ENCODE measurements at places on chromosomes 13 and 19.

DNA sequence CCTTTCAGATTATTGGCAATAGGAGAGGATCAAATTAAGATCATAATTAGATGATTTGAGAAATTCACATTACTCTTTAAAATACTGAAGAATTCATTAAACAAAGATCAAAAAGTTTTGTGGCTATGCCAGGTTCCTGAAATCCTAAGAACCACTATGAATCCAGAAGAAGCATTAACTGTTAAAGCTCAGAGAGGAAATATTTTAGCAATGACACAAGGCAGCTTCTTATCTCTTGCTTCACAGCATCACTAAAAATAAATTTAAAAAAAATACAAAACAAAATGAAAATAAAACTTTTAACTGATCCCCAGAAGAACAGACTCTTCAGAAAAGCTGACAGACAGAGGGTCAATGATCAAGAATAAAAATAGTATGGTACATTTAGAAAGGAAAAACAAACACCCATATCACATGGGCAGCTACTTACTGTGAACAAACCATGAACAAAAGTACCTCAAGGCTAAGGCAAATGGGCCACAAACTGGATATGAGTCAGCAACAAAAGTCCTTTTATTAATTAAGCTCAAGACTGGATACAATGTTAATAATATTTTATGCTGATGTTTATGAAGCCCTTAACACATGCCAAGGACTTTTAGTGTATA, 19.6 kb downstream of the RNF6 start:
- no peak for DNase-seq

GRCh38 chr13:105442949-105443699, 1092.3 kb downstream of the EFNB2 start:
- no peak for DNase-seq

- DNase-seq, result no peak
Observed at GRCh38 chr13:113763961-113764792, 5.2 kb downstream of the TMEM255B start.

DNA sequence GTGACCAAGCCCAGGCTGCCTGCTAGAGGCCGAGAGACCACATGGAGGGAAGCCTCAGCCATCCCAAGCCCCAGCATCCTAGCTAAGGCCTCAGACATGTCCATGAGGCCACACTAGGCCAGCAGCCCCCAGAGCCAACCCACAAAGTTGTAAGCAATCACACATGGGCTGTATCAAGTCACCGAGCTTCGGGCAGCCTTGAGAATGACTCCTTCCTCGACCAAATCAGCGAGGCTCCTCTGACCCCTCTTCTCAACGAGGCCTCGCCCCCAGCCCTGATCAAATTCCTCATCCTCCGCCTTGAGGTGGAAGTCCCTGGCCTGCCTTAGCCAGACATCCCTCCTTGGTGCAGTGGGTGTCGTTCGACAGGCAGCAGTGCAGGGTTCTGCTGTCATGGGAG, 1.9 kb upstream of the SPACA7 start:
- DNase-seq, result no peak

DNA sequence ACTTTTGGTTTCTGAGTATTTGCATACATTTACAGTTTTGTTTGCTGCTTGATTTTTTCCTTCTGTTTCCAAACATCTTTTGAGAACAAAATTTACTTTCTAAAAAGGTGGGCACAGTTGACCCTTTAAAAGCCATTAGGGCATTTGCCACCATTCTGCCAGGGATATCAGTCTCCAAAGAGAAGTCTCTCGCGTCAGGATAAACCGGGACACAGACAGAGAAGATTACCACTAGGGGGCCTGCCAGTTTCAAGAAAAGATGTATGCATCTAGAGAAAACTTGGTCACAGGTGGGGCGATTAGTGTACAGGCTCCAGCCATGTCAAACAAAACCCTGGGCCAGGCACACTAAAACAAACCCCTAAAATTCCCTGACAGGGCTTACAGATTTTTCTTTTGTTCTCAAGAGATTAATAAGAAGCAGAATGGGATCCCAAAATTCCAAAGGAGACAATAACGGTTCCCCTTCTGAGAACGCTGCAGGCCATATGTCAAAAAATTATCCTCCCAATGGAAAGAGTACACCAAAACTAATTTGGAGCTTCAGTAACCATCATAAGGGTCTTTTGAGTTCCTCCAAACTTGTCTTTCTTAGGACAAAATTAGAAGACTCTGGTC, 10.7 kb upstream of the PABPC3 start:
- no peak for DNase-seq

- no peak for DNase-seq
Observed at GRCh38 chr19:49470615-49470978, 3.4 kb upstream of the FLT3LG start.

GRCh38 chr13:77001963-77002587, 10.2 kb downstream of the CLN5 start:
- DNase-seq, result no peak

- DNase-seq, result no peak
Observed at GRCh38 chr13:21005193-21005592, 56.2 kb downstream of the LATS2 start.

DNA sequence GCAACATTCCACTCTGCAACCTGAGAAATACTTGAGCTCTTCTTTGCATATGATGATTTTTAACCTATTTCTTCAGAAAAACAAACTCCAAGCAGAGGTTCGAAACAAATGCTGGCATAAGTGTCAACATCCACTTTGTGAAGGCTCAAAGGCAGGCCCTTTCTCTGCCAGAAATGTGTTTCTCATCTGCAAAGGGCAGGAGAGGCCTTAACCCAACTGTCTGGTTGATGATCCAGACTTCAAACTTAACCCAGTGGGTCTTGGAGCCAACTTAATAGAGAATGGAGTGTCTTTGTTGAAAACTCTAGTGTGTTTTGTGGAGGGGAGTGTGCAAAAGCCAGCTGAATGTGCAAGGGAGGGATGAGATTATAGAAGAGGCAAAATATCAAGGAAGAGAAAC, 28.3 kb upstream of the ZNF507 start:
- DNase-seq, result no peak

- DNase-seq, result no peak
Observed at GRCh38 chr19:47757617-47758442, 12.5 kb downstream of the NOP53 start.

DNA sequence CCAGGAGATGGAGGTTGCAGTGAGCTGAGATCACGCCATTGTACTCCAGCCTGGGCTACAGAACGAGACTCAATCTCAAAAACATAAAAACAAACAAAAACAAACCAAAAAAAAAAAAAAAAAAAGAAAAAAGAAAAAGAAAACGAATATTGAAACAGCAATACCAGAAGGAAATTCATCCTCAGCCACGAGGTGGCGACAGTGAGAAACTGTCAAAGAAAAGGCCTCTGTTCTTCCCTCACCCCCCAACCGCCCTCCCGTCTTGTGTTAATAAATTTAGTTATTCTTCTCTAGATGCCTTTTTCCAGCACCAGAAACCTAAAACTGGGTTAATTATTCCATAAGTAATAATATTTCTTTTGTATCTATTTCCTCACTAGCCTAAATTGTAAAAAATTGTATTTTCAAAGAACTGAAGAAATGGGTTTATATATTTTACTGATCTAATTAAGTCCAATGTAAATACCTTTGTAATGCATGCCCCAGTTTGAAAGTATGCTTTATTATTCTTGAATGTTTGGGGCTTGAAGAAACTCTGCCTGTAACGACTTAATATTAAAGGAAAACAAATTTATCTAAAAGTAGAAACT, 38.6 kb downstream of the LIG4 start:
- peak; percentile 19 for DNase-seq

DNA sequence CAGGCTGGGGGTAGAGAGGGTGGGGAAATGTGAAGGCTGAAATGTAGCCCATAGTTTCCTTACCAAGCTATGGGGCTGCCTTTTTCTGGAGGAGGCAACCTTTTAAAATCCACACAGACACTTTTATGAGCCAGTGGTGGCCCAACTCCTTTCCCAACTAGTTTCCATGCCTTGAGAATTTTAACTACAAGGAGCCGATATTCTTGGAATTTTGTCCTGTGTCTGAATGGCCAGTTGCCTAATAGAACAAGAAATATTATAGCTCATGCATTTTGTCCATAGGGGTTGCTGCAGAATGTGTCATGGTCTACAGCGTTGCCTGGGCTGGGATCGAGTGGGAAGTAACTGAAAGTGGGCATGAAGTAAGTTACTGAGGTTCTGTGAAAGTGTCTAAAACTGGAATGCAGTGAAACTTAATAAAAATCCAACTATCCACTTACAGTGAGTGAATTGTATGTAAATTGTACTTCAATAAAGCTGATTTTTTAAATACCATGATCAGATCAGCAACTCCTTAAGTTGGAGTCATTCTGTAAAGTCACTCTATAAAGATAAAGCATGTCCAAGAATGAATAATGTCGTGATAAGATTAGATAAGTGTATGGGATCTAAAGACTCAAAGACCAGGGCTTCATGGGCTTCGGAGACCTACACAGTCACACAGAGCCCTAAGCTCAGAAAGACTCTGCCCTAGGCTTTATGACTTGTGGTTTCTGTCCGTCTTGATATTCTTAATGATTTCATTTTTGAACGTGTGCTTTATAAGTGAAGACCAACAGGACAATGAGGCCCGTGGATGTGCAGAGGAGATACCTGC, 122.6 kb upstream of the FNDC3A start:
- DNase-seq, result no peak

GRCh38 chr19:54572696-54573311, 786 bp upstream of the LILRA2 start:
- no peak for DNase-seq

DNA sequence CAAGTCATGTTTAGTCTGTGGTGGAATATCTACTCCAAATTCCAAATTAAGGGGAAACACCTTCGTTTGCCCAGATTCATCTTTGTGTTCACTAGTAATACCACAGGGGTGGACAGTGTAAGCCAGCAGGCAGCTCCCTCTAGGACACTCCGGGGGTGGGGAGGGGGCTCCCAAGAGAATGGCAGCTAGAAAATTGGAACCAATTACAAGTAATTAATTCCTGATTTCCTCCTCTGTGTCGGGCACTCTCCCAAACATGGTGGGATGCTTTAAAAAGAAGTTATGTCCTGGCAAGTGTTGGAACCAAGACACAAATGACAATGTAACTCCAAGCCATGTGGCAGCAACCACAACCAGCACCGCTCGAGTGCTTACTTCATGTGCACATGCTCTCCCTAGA, 5.9 kb downstream of the COL4A1 start:
- no peak for DNase-seq

GRCh38 chr13:66745307-66745706, 484.8 kb downstream of the PCDH9 start:
- no peak for DNase-seq

GRCh38 chr19:46618670-46619231, 6.1 kb downstream of the PTGIR start:
- DNase-seq, result no peak

DNA sequence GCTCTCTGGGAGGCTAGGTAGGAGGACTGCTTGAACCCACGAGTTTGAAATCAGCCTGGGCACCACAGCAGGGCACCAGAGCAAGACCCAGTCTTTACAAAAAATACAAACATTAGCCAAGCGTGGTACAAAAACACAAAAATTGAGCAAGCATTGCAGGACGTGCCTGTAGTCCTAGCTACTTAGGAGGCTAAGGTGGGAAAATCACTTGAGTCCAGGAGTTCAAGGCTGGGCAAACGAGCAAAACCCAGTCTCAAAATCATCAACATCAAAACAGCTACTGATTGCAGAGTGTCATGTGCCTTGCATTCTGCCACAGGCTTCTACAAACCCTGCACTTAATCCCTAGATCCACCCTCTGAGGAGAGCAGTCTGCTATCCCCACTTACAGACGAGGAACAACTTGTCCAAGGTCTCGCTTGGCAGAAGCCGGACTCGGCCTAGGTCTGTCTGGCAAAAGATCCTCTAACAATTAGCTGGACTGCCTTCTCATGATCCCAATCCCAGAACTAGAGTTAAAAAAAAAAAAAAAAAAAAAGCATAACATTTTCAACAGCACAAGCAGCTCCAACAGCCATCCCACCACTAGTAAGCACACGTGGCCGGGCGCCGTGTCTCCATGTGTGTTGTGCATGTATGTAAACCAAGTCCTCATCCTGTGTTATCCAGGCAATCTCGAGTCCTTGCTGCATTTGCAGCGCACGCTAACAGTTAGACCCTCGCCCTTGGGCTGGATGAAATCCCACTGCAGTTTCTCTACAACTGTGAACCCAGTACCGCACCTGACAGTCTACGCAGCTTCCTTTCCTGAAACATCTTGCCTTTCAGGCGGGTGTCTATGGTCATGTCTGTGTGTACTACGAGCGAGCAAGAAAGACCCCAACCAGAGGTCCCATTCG, 2.0 kb downstream of the PPP6R1 start:
- DNase-seq, result no peak

GRCh38 chr19:31111741-31112140, 237.5 kb downstream of the TSHZ3 start:
- DNase-seq, result no peak

- no peak for DNase-seq
Observed at GRCh38 chr19:2341244-2341751, 12.8 kb downstream of the SPPL2B start.

- DNase-seq, result no peak
Observed at GRCh38 chr13:67742478-67742877, 512.3 kb upstream of the PCDH9 start.
